DMS153 (cell line): ENCODE measurements at places on chromosomes 12 and 14.
A peak's percentile ranks its signal among the peaks of the same experiment; 100 is the strongest.

DNA sequence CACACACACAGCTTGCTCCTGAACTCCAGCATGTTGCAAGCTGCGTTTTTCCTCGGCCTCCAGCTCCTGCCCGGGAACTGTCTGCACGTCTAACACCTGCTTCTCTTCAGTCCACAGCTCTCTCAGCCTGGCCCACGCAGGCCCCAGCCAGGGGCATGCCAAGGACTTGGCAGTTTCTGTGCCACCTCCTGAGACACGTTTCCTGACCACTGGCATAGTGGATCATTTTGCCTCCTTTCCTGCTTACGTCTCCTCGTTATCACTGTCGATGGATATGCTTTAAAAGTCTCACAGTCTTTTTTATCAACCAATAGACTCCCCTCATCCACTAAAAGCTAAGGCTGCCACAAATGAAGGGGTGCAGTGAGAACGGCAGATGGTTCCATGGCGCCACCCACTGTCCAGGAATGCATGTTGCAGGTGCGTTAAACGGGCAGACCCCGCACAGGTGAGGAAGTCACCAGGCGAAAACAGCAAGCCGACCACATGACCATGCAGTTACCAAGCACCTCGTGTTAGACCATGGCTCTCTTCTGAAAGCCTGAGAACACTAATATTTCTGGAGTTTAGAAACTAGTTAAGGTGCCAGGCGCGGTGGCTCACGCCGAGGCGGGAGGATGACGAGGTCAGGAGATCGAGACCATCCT lies 14.7 kb upstream of the TEAD4 start:
- peak; percentile 23 for DNase-seq

DNA sequence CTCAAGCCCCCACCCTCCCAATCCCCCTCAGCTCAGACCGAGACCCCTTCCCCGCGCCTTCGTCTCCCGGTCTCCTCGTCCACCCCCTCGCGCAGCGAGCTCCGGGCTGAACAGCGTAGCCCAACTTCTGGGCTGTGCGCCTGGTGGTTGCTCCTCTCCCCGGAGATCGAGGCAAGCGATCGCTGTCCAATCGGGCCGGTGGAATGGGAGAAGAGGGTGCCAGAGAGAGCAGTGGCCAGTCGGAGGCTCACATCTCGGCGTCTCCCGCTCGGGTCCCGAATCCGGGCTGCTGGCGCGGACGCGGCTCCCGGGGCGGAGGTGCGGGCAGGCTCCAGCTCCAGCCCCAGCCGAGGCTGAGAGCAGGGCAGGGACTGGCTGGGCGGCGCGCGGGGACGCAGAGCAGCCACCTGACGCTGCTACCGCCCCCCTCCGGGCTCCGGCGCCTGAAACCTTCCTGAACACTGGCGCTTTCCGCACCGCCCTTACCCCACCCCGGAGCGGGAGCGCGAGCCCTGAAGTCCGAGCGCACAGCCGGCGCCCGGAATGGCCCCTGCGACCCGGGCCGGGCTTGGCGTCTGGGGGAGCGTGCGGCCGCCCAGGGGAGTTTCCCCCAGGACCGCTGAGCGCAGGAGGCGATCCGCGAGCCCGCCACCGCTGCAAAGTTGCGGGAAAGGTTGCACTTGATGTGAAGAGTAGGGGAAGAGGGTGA lies 508 bp upstream of the KCNH5 start:
- DNase-seq: peak; percentile 35

DNA sequence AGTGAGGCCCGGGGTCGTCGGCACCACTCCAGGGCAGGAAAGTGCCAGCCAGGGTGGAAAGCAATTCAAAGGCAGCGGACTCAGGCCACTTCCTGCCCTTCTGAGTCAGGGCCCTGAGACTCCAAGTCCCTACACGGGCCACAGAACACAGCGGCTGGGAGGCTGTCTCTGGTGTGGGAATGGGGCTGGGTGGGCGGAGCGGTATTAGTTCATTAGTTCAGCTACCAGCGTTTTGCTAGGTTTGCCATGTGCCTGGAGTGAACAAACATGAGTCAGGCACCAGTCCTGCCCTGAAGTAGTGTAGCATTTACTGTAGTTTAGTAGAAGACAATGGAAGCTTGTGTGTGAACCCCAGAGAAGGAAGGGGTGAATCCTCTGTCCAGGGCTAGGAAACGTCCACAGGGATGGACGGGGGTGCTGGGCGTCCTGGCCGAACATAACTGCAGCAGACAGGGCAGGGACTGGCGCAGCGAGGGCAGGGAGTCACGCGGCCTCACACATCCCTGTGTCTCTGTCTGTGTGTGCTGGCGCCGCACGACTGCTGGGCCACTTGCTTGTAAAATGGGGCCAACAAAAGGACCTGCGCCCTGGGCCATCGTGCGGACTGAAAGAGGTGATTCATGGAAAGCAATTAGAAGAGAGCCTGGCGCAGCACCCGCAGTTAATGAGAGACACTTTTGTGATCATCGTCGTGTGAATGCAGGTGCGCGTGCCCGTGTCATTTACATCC lies 186.4 kb upstream of the PRMT8 start:
- peak; percentile 90 for DNase-seq

DNA sequence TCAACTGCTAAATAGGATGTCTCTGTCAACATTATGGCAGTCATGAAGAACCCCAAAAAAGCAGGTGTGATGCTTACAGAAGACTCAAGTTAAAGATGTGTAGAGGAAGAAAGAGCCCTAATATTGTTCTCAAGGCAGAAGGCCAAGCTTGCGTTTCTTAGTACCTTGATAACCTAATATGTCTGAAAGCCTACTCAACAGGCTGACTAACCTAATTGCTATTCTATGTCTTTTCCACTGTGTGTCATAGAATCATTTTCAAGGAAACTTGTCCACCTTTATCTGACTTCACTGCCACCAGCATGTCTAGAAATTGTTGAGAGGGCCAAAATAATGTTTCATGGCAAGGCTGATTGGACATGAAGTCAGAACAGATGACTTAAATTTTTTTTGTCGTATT lies 373.2 kb downstream of the BTG1 start:
- no peak for DNase-seq

GRCh38 chr14:64758691-64759554 lies 54.7 kb downstream of the PLEKHG3 start:
- no peak for DNase-seq

- DNase-seq: no peak
Observed at GRCh38 chr14:105146976-105147635, 21.5 kb downstream of the JAG2 start.

- no peak for DNase-seq
Observed at GRCh38 chr14:102474934-102475333, 34.6 kb downstream of the ANKRD9 start.

- DNase-seq: no peak
Observed at GRCh38 chr12:131087991-131088700, 134.4 kb downstream of the ADGRD1 start.

- DNase-seq: no peak
Observed at GRCh38 chr12:81874166-81874565, 115.0 kb upstream of the PPFIA2 start.

GRCh38 chr12:57834086-57834876 lies 12.2 kb downstream of the CTDSP2 start:
- no peak for DNase-seq

DNA sequence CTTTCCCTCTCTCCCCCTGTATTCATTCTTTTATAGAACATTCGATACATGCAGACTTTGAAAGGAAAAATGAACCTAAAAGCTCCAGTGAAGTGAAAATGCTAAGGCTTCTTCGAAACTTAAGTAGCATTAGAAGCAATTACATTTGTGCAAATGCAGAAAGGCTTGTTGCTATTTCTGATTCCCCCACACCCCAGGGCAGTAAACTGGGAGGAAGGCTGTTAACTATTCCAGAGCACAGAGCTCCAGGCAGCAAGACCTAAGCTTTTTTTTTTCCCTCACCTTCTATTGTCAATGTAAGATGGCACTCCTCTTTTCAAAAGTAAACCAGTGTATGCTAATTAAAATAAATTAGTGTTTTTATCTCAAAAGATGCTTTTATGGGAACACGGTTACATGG lies 448.9 kb upstream of the TBX3 start:
- DNase-seq: no peak

- no peak for DNase-seq
Observed at GRCh38 chr12:91577586-91578539, 395.2 kb upstream of the DCN start.
